Right hindlimb (tissue), 1 donor: ENCODE measurements at places on chromosomes 5 and 9.

GRCh38 chr5:53578854-53579253, 18.4 kb downstream of the NDUFS4 start:
- no peak for DNase-seq

DNA sequence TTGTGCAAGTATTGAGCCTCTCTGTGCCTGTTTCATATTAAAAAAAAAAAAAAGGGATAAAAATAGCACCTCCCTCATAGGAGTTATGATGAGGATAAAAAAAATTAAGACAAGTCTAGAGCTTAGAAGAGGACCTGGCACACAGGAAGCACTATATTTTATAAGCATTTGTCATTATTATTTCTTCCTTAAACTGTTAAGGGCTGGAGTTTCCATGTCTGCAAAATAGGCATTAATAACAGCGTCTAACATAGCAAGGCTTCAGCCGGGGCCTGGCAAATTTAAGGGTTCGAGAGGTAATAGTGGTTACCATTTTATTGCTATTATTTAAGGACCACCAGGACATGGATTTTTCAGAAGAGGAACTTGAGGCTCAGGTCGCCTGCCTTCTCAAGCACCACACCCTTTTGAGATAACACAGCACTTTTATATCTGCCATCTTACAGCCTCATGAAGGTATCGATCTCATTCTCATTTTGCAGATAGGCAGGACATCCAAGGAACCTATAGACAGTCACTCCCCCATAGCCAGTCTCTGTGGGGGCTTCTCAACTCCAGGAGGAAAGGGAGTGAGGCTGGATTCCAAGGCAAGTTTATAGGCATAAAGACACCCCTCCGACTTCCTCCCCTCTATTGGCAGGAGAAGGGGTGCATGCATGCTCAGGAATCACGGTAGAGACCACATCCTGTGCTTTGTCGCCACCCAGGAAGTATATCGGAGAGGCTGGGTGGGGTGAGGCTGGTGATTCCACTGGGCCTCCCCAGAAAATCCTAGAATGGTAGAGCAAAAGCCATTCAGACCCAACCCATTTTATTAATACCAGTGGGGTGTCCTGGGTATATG, 2.4 kb downstream of the ANXA6 start:
- DNase-seq = no peak

DNA sequence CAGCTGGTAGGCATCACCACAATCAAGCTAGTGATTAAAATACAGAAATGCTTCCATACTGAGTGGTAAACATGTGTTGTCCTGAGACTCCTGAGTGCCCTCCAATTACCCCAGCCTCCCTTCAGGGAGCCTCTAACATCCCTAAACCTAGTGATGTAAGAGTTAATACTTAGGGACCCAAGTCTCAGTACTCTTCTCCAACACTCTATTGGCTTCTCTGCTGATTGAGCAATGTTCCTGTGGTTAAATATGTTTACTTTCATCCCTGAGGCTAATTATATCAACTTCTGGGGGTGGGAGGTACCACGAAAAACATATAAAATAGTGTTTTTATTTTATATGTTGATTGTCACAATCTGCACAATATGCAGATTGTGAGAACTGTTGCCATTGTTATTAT, 5.0 kb downstream of the GRXCR2 start:
- no peak for DNase-seq

- peak; percentile 38 for DNase-seq
Observed at GRCh38 chr9:94054716-94055115, 29.5 kb upstream of the PTPDC1 start.

- no peak for DNase-seq
Observed at GRCh38 chr5:160009591-160009989, 651 bp downstream of the TTC1 start.

- no peak for DNase-seq
Observed at GRCh38 chr9:18405240-18405639, 68.7 kb upstream of the ADAMTSL1 start.

GRCh38 chr9:88818495-88819201, 172.6 kb upstream of the S1PR3 start:
- DNase-seq = no peak

DNA sequence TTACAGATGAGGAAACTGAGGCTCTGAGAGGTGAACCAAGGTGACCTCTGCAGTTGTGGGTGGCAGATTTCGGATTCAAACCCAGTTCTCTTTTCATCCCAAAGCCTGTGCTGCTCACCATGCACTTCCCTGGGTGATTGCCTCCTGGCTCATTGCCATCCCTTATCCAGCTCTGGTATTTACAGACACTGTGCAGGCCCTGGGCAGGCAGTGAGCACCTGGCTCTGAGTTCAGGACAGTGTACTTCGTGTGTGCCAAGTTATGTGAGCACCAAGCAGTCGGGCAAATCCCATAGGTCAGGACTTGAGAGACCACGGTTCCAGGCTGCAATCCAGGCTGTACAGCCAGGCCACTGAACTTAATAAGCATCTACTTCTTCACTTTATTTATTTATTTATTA, 1.4 kb downstream of the LRSAM1 start:
- peak; percentile 36 for DNase-seq

DNA sequence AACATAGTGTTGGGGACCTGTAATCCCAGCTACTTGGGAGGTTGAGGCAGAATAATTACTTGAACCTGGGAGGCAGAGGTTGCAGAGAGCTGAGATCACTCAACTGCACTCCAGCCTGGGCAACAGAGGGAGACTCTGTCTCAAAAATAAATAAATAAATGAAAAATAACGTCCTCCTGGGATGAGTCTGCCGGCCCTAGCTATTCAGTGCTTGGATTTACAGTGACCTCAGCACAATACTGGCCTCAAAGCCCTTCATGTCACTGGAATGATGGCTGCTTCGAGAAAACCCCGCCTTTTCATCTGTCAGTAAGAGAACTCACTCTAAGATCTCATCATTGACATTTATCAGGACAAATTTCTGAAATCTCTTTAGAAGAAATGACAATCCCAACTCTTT, 35.5 kb downstream of the SOX30 start:
- DNase-seq = no peak

GRCh38 chr9:94706922-94707321, 19.6 kb upstream of the AOPEP start:
- no peak for DNase-seq

DNA sequence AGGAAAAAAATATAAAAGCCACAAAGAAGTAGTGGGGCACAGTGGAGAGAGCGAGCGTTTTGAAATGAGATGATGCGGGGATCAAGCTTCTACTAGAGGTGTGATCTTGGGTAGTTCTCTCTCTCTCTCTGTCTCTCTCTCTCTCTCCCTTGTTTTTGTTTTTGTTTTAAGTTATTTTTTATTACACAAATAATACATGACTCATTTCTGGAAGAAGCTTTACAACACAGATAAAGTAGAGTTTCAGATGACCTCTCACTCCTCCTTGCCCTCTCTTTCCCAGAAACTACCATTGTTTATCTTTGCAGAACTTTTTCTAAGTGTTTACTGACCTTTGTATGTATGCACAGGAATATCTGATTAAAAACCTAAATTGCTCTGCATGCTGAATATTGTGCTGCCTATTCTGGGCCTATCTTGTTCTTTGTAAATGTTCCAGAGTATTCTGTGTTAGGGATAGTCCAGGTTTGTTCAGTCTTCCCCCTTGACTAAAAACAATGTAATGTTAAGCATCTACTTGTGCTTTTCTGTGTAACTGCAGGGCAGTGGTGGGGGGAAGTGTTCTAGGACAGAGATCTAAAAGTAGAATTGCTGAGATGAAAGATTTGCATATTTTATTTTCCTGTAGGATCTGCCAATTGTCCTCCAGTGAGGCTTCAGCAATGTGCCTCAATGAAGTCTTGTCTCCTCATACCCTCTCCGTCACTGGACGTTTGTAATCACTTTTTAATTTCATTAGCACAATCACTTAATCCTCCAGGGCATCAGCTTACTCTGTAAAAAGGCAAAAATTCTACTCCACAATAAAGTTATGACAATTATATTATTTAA, 52.0 kb downstream of the FYB1 start:
- no peak for DNase-seq

GRCh38 chr5:5625491-5625890, 203.0 kb downstream of the ICE1 start:
- no peak for DNase-seq

DNA sequence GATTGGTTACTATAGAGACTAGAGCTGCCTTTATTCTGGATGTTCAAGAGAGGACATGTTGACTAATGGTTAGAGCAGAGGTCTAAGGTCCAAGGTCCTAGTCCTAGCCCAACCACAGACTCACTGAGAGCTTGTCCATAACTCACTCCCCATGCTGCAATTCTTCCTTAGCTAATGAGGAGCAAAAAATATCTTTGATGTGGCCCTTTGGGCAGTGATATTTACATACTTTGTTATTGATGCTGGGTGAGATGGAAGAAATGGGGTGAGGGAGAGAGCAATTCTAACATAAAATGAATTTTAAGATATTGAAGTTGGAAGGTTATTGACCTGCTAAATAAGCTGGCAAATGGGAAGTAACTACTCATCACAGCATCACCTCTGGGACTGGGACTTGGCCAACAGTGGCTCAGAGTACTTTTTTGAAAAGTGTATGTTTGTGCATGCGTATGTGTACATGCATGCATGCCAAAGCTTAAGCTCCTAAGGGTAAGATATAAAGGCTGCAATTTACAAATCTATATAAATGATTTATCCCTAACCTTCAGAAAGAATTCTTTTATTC, 58.0 kb upstream of the ANKRD55 start:
- DNase-seq = peak; percentile 28

DNA sequence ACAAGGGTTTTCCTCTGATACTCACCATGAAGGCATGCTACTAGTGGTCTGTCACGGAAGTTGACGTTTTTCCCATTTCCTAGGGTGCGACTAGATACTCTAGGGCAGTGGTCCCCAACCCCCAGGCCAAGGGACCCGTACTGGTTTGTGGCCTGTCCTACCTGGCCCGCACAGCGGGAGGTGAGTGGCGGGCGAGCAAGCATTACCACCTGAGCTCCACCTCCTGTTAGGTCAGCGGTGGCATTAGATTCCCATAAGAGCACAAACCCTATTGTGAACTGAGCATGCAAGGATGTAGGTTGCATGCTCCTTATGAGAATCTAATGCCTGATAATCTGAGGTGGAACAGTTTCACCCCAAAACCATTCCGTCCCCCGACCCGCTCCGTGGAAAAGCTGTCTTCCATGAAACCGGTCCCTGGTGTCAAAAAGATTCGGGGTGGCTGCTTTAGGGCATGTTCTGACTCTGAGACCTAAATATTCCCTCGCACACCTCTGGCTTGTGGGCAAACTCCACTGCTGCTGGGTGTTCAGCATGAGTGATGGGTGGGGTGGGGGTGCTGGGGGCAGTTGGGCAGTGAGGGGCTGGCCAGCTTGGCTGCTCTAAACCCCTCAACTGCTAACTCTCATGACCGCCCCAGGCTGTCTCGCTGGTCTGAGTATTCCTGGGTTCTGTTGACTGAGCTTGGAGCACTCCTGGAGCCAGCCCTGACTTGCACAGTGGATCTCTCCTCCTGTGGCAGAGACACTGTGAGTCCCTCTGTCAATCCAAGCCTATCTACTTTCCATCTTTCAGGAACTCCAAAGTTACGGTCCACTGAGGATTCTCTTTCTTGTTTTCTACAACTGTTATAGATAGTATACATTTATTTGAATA, 78.3 kb upstream of the NEK6 start:
- DNase-seq = no peak

- no peak for DNase-seq
Observed at GRCh38 chr9:91676046-91676445, 252.4 kb upstream of the NFIL3 start.

- no peak for DNase-seq
Observed at GRCh38 chr5:95591490-95591901, 28.4 kb upstream of the GPR150 start.

DNA sequence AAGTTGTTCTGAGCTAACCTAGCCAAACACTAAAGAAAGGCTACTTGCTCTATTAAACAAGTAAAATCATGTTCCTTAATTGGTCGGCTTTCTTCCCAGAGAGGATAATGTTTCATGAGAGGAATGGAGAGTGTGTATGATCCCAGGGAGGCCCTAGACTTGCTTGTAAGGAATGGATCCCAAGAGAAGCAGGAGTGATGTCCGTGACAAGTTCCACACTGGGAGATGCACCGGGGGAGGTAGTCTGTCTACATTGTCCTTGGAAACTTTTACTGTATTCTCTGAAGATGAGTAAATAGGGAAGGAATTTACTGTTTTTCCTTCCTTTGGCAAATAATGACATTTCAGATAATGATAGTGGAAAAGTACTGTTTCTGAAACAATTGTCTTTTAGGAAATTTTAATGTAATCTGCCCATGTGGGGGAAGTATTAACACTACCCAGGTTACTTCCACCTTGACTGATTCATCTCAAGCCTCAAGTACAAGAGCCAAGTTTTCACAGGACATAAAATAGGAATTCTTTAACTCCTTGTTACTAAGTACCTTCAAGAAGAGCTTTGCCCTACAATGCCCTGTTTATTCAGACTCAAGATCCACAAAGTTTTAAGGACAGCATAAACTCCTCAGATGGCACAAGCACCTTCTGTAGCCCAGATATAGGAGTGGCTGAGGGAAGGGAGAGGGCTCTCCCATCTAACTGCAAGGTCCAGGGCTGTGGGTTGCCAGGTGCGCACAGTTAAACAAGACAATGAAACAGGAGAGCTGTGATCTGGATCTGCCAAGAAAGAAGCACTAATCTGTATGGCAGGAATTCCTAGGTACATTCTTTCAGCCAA, 152.1 kb downstream of the GNA14 start:
- DNase-seq = peak; percentile 73

DNA sequence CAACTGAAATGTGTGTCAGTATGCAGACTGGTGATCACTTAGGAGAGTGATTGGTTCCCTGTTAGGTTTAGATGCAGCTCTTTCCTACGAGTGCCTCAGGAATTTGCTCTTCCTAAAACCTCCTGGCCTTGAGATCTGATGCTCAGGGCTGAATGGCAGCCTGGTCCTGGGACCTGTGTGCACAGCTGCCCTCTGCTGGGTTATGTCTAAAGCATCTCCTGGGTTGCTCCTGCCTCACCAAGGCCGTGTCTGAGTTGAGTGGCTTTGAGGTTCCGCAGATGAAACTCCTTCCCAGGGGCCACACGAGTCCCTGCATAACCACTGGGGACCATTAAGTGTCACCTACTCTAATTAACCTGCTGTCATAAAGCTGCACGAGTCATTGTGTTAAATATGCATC, 59.5 kb downstream of the MVB12B start:
- no peak for DNase-seq

GRCh38 chr9:123544007-123544827, 188.2 kb downstream of the CRB2 start:
- DNase-seq = no peak

DNA sequence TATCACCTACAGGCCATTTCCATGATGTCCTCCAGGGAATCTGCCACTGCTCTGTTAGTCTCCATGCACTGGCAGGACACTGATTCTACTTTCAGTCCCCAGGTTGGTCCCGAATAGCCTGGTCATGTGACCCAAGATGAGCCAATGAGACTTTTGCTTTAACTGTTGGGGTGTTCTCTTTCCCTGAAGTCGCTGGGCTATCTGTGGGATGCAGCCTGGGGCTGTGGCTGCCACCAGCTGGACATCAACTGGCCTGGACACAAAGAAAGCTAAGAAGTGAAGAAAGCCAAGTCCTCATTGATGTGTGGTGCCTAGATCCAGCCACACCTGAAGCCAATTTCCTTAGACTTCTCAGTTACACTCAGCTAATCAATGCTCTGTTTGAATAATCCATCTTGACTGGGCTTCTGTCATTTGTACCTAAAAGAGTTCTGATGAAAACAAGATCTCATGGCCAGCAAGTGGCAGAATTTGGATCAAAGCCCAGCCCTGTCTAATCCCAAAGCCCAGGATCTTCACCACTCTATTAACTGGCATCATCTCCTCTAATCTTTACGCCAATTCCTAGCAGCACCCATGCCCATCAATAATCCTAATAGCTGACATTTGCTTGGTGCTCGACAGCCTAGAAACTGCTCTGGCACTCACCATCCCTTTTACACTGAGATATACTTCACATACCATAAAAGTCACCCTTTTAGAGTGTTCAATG, 37.0 kb downstream of the SH3PXD2B start:
- no peak for DNase-seq
